ENCODE measurements at places on chromosomes 3 and 15.

GRCh38 chr15:99057697-99058420 is 47.0 kb upstream of the SYNM start:
- DNase-seq: no peak

DNA sequence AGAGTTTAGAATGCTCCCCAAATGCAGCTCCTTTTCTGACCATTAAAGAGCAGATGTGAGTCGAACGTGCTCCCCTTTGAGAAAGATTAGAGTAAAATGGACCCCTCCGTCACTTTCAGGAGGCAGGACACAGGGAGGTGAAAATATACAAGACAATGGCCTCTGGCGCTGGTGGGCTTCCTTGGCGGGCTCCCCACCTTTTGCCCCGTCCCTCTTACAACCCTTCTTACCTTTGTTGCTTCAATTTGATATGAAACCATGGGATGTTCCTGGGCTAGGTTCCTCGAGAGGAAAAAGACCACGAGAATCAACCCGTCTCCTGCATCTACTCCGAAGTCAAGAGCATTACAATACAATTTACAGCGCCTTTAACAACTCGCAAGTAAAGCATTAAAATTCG is 214.2 kb downstream of the MEIS2 start:
- DNase-seq: no peak

- no peak for DNase-seq
These were observed 21.3 kb downstream of the ITGA11 start for GRCh38 chr15:68410466-68411342.

- no peak for DNase-seq
These were observed 109.2 kb downstream of the DNAJB8 start for GRCh38 chr3:128357538-128357937.

DNA sequence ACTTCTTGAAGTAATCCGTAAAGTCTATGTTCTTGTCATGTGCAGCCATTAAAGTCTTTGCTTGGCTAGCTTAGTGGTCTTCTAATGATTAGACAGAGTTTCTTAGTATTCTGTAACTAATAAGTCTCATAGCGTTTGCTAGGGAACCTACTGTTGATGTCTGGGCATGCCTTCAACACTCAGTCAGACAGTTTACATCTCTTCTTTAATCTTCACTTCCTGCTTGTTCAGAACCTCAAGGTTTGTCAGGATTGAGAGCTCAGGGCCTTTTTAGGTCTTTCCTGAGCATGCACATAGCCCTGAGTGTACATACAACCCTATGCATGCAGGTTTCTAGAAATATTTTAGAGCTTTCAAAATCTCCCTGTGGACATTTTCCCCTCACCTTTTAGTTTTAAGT is 426.3 kb downstream of the AGBL1 start:
- no peak for DNase-seq

DNA sequence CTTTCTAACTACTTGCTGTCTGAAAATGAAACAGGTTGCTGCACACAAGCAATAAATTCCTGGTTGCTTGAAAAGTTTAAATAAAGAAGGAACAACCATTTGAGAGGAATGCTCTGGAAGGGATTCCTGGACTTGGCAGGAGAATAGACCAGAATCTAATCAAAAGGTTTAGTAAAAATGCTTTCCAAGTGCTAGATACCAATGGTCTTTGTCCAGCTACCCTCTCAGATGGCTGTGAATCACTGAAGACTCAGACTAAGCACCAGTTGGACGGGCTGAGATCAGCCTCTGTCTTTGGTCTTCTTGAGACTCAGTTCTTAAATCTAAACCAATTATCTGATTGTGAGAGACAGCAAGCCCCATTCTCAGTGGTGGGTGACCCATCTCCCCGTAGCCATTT is 27.7 kb upstream of the LPP start:
- no peak for DNase-seq

GRCh38 chr15:101193806-101194545 is 57.9 kb downstream of the CHSY1 start:
- DNase-seq: no peak

GRCh38 chr15:40693904-40694687 is 878 bp upstream of the RAD51 start:
- no peak for DNase-seq

DNA sequence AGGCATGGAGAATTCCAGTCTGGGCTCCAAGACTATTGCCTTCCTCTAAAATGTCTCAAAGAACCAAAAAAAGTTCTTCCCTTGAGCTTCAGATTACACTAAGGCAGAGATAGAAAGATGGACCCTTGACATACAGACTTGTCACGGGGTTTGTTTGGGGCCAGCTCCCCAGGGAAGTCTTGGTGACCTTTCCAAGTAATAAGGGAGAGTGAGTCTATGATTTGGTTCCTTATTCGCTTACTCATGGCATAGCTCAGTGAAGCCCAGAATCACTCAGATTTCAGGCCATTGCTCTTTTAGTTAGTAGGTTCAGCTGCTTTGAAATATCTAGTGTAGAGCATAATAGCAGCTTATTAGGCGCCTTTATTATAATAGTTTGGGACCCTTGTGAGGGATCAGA is 90.3 kb downstream of the PLCL2 start:
- no peak for DNase-seq

- no peak for DNase-seq
These were observed 14.4 kb downstream of the CHST13 start for GRCh38 chr3:126538316-126538715.

All from stimulated activated CD8-positive, alpha-beta memory T cell treated with anti-CD3 and anti-CD28 coated beads, Interleukin-4, amount 100 ng/mL, for 24 hours (primary cell).